ENCODE measurements at places on chromosomes 1 and 21.

GRCh38 chr1:203641503-203641890 lies 14.9 kb downstream of the ATP2B4 start:
- no peak for DNase-seq

DNA sequence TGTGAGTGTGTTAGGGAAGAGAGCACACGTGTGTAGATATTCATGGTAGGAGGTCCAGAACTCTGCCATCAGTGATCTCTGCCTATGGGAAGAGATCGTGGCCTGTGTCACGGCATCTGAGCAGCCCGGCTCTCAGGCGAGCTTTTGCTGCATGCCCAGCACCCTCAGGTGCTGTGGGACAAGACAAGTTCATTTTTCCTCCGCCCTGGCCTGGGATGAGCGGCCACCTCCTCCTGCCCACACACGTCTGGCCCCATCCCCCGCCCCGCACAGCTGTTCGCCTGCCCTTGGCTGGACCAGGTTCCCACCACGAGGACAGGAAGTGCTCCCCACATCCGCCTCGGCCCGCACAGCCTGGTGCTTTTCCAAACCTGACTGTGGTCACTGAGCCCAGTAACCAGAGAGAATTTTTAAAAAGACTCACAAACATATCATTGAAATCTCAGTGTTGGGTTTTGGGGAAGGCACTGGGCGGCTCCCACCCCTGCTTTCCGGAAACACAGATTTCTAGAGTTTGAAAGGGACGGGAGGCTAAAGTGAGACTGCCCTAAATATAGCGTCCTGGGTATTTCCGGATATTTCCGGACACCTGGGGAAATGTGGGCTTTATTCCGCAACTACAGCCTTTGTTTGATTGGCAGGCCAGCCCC lies 18.0 kb downstream of the BMP8A start:
- no peak for DNase-seq

DNA sequence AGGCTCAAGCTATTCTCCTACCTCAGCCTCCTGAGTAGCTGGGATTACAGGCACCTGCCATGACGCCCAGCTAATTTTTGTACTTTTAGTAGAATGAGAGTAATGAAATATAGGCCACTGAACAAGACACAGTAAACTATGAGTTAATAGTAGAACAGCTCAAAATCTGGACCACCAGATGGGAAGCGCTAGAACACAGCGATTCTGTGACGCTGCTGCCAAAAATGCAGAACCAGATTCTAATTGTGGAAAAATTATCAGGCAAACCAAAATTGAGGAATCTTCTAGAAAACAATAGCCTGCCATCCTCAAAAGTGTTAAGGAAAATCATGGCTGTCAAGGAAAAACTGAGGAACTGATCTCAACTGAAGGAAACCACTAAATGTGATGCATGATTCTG lies 111.4 kb upstream of the TIAM1 start:
- no peak for DNase-seq

- DNase-seq = no peak
Observed at GRCh38 chr1:98824736-98825135, 163.2 kb downstream of the SNX7 start.

- DNase-seq = no peak
Observed at GRCh38 chr1:212512816-212513559, 80.3 kb downstream of the NENF start.

DNA sequence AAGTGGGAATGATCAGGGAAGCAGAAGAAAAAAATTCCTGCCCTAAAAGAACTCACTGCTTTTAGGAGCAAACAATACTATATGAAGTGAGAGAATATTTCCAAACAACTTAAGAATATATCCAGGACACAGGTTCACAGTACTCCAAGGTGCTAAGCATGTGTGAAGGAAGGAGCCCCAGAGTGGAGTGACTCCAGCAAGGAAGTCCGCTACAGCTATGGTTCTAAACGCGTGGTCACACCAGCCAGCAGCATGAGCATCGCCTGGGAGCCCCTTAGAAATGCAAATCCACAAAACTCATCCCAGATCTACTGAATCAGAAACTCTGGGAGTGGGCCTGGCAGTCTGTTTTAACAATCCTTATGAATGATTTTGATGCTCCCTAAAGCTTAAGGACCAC lies 36.1 kb downstream of the GADD45A start:
- no peak for DNase-seq

- DNase-seq = no peak
Observed at GRCh38 chr1:18638835-18639364, 8.3 kb downstream of the PAX7 start.

DNA sequence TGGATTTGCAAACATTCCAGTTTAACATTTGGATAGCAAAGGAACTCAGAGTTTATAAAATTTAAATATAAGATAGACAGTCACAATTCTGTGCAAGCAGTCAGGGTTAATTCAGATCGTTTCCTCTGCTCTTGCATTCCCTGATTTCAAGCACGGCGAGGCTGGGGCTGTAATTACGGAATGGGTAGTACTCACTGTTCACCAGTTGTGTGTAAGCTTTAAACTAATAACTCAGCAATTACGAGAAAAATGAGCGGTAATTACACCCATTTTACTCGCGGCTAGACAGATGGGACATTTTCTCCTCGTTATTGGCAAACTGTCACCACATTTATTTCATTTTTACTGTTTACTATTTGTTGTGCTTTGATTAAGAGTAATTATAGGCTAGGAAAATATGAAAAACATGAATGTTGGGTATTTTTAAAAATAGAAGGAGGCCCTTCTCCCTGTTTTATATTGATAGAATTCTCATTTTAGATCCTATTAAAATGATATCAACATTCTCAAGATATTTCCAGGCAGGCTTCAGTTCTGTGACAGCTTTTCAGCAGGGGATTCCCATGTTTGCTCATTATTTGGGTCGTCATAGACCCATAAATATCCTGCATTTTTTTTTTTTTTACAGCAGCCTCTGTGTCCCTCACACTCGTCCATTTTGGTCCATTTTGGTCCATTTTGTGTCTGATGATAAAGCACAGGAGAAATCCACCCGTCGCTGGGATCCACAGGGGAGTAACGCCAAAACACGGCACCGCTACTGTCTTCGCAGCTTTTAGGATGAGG lies 208.3 kb downstream of the DSCAM start:
- DNase-seq = no peak

- DNase-seq = no peak
Observed at GRCh38 chr1:29332204-29332603, 95.9 kb downstream of the PTPRU start.

All from stimulated activated CD4-positive, alpha-beta T cell treated with anti-CD3 and anti-CD28 coated beads, Interleukin-15, amount 100 ng/mL, for 1 hour (primary cell).